HS-27A (cell line): ENCODE measurements at places on chromosomes 16 and 17.

- DNase-seq = no peak
These were observed 468 bp downstream of the FLYWCH2 start for GRCh38 chr16:2883458-2883908.

- no peak for DNase-seq
These were observed 38.2 kb upstream of the CCDC182 start for GRCh38 chr17:57783338-57783742.

DNA sequence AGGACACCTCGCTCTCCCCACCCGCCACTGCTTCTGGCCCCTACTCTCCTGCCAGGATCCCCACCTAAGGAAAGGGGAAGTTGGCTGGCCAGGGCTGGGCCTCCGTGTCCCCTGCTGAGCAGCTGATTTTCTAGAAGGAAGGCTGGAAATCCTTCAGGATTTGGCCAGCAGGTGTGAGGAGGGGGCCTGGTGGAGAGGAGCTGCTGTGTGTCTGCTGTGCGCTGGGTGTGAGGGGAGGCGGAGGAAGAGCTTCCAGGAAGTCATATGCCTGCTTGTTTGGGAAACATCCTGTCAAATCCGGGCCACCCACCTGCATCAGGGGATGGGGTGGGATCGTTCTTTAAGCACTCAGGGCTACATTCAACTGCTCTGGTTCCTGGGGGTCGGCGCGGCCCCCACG is 28.6 kb downstream of the TPSG1 start:
- DNase-seq = no peak

DNA sequence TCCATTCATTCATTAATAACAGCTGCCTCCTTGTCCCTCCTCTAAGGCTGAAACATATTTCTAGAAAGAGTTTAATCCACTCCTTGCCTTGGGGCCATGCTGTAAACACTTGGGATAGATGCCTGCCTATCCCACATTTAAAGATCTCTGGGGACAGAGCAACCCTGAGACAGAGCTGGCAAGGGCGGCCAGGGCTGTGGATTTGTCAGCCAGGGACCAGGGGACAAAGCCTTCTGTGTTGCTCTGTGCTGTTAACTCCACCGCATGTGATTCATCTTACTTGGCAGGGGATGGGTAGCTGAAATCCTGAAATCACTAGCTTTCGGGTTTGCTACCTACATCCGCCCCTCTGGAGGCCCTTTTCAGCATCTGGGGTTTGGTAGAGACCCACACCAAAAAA is 392.9 kb downstream of the SLC39A11 start:
- no peak for DNase-seq

- no peak for DNase-seq
These were observed 2.3 kb downstream of the TP53 start for GRCh38 chr17:7684851-7685532.

DNA sequence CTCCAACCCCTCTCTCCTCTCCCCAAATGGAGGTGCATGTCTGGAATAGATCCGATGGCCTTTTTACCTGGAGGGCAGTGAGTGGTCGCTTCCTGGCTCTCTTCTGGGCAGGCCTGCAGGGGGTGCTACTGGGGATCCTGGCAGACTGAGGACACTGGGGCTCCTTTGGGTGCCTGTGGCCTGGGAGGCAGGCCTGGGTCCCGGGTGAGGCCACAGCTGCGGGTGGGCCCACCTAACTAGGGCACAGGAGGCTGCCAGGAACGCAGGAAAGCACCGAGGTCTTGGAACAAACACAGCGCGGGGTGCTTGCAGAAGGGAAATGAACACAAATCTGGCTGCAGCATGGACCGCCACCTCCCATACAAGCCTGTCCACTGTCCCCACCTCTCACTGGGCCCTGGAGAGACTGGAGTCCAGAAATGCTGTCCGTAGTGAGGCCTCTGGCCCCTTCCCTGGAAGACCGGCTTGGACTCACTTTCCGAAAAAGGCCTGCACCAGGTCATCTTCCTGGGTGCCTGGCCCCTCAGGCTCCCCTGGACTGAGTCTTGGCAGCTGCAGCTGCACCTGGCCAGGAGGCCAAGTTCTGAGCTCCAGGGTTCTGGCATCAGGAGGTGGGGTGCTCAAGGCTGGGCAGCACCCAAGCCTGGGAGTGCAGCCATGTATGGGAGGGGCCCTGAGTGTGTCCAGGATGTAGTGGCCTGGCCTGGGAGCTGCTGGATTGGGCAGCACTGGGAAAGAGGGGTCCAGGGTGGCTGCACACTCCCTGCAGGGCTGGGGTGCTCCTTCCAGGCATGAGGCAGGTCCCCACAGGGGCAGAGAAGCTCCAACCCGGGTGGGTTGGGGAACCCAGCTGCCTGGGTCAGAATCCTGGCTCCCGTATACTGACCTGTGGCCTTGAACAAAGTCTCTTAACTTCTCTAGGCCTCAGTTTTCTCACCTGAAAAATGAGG is 195.1 kb downstream of the IRF8 start:
- DNase-seq = no peak

GRCh38 chr17:61075988-61076387 is 323.7 kb upstream of the TBX2 start:
- DNase-seq = no peak

- DNase-seq = no peak
These were observed 3.0 kb downstream of the ERN1 start for GRCh38 chr17:64126918-64127317.

DNA sequence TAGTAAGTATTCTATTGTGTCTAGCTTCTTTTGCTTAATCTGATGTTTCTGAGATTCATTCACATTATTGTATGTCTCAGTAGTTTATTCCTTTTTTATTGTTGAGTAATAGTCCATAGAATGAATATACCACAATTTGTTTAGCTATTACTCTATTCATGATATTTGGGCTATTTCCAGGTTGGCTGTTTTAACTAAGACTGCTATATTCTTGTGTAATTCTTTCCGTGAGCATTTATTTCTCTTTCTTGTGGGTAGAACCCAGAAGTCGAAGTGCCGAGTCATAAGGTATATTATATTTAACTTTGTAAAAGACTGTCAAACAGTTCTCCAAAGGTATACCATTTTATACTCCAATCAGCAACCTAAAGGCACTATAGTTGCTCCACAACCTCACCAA is 160.8 kb downstream of the ANKFN1 start:
- no peak for DNase-seq

- no peak for DNase-seq
These were observed 350.9 kb downstream of the FOXL1 start for GRCh38 chr16:86929057-86929871.

DNA sequence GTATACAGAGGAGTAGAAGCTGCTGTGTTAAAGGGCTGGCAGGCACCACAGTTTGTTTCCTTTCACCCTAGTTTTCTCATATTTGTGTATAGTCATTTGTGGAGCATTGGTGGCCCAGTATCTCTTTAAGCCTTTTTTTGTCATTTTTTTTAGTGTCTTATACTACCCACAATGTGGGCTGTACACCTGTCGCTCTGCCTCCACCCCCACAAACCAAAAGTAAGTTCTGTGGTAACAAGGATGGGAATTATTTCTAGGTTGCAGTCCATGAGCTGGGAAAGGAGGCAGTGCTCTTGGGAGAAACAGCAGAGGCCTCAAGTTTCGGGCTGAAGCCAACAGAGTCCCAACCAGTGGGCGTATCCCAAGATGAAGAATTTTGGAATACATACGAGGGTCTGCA is 6.2 kb downstream of the ZNF75A start:
- no peak for DNase-seq

- DNase-seq = no peak
These were observed 13.9 kb downstream of the SLC25A10 start for GRCh38 chr17:81726004-81726403.

DNA sequence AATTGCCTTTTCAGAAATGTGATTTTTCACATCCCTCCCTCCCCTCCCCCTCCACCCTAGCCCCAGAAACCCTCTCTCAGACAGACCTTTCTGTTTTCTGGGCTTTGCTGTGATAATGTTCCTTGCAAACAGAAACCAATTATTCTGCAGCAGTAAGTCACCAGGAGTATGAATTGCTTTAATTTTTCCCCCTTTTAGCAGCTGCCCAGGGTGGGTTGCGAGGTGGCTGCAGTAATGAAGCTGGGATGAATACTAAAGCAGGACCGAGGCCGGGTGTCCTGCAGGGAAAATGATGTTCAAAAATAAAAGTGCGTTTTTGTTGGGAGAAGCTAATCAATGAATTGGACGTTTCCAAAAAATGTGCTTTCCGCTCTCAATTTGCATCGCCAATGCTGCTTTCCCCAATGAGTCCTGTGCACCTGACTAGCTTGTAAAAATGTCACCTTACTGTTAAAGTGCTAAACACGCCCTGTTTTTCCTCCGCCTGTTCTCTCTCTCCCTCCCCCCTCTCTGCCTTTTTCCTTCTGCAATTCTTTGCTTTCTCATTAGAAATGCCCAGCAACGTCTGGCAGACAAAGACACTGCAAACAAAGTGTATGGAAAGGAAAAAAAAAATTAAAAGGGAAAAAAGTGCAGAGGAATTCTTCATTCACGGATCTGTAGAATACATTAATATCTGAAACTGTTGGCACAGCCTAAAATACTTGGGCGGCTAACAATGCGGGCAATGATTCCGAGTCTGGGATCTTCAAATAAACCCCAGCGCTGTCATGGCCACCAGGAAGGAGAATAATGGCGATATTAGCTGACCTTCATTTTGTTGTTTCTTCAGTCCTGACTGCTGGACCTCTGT is 244.1 kb downstream of the STX8 start:
- DNase-seq = no peak

GRCh38 chr17:55451203-55451641 is 29.6 kb upstream of the MMD start:
- DNase-seq = no peak

DNA sequence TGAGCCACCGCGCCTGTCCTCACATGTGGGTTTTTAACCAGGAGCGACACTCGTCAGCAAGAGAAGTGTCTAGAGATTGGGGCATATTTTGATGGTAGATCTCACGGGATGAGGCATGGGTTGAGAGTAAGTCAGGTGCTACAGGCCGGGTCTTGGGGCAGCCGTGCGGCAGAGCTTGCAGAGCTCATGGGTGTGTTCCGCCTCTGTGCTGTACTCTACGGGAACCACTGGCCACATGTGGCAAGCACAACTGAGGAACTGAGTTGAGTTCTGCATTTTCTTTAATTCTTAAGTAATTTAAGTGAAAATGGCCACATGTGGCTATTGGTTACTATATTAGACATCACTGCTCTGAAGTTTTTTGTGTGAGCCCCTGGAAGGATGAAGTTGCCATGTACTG is 9.6 kb downstream of the CLUAP1 start:
- no peak for DNase-seq

GRCh38 chr17:72754513-72754912 is 338.0 kb downstream of the SLC39A11 start:
- no peak for DNase-seq

DNA sequence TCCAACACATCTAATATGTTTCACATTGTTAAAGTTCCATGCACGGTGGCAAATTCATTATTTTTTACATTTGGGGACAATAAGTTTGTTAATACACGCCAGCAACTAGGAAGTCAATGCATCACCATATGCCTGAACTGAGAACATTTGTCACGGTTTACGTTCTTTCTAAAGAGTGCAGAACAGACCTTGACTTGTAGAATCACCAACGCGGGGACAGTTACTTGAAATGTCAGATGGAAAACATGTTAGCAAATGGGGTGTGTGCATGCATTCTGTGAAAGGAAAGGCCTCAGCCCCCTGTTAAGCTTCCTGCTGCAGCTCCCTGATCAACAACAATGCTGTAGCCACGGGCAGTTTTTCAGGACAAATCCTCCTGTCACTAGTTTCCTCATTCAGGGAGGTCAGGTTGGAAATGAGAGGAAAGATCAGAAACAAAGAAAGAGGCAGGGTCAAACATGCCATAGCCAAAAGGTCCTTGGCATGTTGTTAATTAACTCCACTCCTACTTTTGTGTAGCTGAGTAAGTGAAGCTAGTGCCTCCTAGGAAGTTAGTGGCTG is 18.4 kb downstream of the SMIM36 start:
- no peak for DNase-seq

DNA sequence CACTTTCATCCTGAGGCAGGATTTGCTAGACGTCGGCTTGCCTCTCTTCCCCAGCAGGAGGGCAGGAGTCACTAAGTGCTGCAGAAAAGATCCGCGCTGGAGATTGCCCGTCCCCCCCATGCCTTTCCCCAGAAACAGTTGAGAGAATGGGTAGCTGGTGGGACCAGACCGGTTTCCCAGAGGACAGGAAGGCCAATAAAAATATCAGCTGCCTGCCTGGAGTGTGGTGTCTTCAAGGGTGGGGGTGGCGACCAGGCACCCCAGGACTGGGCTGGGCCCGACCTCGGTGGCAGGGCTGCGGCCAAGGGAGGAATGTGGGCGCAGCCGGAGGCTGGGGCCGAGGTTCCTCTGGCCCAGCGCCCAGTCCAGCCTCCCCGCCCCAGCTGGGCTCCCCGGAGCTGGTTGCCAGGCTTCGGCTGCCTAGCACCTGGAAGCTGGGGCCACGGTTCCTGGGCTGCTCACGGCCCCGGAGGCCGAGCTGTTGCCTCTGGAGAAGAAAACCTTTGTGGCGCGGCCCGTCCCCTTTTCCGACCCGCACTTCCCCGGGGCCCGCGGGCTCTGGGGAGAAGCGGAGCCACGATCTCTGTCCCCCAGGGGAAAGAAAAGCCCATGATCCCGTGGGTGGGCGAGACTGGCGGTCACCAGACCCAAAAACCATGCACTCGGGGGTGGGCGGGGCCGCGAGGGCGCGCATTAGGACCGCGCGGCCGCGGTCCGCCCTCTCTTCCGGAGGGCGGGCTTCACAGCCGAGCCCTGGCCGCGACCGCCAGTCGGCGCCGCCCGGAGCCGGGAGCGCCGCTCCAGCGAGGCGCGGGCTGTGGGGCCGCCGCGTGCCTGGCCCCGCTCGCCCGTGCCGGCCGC is at the start of gene TRAF4:
Gene TRAF4 (plus strand): TSS at position 769 of the 861 bp plus-strand sequence. CDS start 102 bp downstream, outside the sequence.
- DNase-seq = no peak

DNA sequence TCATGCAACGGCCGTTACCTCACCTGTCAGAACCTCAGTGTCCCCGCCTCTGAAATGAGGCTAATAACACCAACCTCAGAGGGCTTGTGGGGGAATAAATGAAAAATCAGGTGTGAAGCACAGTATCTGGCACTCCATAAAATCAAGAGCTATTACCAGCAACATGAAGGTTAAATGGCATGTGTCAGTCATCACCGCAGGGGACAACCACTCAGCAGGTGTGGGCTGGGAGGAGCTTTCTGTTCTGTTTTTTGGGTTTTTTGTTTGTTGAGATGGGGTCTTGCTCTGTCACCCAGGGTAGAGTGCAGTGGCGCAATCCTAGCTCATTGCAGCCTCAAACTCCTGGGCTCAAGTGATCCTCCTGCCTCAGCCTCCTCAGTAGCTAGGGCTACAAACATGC is 16.8 kb upstream of the KRT19 start:
- DNase-seq = no peak

DNA sequence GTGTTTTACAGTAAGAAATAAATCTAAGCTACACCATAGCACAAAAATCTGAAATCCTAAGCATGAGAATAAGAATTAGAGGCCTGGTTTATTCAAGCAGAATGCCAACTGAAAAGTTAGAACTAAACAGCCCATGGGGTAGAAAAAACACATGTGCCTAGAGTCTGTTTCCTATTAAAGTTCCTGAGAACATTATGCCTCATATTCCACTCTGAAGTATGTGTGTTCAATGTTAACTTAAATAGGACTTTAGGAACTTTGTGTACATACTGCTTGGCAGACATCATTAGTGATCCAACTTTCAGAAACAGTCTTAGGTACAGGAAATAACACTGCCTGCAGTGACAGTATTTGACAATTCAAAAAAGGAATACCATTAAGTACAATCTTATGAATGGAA is 18.2 kb downstream of the HEATR6 start:
- DNase-seq = no peak
